ENCODE measurements at places on chromosomes 1 and 21.

- no peak for DNase-seq
These were observed 27.7 kb upstream of the IL19 start for GRCh38 chr1:206742719-206743383.

GRCh38 chr1:170162459-170163246, 16.9 kb downstream of the NTMT2 start:
- no peak for DNase-seq

DNA sequence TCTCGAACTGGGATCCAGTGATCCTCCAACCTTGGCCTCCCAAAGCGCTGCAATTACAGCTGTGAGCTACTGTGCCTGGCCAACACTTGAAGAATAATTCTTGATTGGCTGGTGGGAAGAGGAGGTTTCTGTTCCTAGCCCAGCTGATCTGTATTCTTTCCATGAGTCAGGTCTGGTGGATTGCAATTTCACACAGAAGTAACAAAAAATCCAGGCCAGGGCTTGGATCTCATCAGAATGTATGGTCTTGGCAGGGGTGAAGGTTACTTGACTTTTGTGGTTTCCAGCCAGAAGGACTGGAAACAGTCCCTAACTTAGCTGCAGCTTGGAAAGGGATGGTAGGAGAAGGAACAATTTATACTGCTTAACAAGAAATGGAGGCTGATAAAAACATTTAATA, 5.1 kb upstream of the HP1BP3 start:
- DNase-seq: no peak

DNA sequence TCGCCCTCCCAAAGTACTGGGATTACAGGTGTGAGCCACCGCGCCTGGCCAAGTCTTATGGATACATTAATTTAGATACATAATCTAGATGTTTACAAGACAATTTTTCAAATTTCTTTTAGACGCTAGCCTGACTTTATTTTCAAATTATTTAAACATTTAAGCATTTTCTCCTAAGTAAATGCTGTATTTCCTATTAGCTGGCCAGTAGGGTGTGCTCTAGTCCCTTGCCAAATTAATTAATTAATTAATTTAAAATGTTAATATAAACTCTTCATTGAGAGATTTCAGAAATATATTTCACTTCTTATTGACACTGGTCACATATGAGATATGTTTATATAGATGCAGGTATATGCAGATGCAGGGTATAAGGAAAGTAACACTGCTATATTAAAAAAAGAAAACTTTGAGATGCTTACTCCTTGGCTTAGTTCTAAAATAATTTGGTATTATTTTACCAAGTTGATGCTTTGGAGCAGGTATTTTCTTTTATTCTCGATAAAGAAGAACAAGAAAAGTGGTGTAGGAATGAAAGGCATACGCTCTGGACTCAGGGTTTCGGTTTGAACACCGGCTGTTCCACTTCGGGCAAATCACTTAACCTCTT, 5.2 kb upstream of the ERRFI1 start:
- no peak for DNase-seq

DNA sequence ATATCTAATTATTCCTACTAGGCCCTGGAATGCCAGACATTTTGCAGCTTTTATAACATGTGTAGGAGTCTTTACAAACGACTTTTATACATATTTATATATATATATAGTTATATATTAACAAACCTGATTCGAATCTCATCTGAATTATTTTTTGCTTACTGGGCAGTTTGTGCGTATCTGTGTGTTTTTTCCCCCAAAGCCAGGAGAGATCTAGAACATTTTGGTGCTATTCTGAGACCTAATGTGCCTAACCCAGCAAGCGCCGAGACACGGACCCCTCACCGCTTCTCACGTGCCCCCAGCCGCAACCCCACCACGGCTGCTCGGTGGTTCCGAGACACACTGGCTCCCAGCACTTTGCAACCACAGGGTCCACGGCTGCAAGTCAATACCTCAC, 54.8 kb downstream of the CASZ1 start:
- no peak for DNase-seq

- DNase-seq: no peak
These were observed 71.5 kb downstream of the NR5A2 start for GRCh38 chr1:200099040-200099439.

GRCh38 chr1:168081373-168082007, 55.2 kb downstream of the GPR161 start:
- no peak for DNase-seq

GRCh38 chr1:205530116-205530515, 25.6 kb downstream of the CDK18 start:
- DNase-seq: no peak
